ENCODE measurements at places on chromosomes 7 and 10.

GRCh38 chr7:140263277-140263676 lies 86.5 kb upstream of the KDM7A start:
- no peak for DNase-seq

DNA sequence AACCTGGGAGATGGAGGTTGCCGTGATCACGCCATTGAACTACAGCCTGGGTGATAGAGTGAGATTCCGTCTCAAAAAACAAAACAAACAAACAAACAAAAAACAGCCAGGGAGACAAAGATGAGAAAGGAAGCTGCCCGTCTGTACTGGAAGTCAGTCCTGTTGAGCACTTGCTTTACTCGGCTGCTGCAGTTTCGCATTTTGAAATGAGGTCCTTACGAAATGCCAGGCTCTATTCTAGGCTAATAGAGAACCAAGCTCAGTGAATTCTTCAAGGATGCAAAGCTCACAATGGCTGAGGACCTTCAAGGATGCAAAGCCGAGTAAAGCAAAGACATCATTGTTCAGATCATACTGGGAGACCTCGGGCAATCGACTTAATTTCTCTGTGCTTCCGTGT lies 333.3 kb downstream of the CALN1 start:
- DNase-seq, result no peak

- no peak for DNase-seq
These were observed 20.9 kb downstream of the TMEM130 start for GRCh38 chr7:98848918-98849317.

- no peak for DNase-seq
These were observed 226.9 kb upstream of the CSTF2T start for GRCh38 chr10:51926337-51926736.

DNA sequence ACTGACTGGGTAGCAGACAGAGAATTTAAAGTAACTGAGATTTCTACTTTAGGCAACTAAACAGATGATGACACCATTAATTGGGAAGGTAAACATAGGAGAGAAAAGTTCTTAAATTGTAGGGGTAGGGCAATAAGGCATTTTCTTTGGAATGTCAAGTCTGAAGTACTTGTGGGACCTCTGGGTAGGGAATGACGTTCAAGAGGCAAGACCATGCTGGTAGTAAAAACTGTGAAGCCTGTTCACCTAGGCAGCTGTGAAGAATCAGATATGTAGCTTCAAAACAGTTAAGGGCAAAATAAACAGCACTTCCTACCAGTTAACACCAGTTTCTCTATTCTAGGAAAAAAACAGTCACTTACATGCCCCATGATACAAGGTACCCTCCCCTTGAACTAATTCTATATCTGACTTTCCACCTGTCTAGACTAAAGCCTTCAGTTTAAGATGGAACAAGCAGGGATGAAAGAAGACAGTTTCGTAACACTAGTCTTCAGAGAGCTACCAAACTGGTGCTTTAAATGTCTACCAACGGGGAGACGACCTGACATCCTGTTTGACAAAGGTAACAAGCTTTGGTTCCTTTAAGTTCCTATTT lies 63.1 kb upstream of the KCNIP2 start:
- DNase-seq, result no peak

GRCh38 chr7:45026984-45027773 lies 27.2 kb downstream of the CCM2 start:
- no peak for DNase-seq

GRCh38 chr7:39631736-39632308 lies 8.4 kb downstream of the RALA start:
- DNase-seq, result no peak

GRCh38 chr7:44973610-44974401 lies 5.0 kb downstream of the MYO1G start:
- peak; percentile 41 for DNase-seq

Data from stimulated activated CD4-positive, alpha-beta T cell treated with anti-CD3 and anti-CD28 coated beads, Interleukin-1b, Interleukin-23, amount 100 ng/mL, for 1 hour (primary cell).